ENCODE measurements at places on chromosomes 4 and X.

GRCh38 chr4:8294036-8294435 is 24.5 kb downstream of the HTRA3 start:
- DNase-seq = no peak

DNA sequence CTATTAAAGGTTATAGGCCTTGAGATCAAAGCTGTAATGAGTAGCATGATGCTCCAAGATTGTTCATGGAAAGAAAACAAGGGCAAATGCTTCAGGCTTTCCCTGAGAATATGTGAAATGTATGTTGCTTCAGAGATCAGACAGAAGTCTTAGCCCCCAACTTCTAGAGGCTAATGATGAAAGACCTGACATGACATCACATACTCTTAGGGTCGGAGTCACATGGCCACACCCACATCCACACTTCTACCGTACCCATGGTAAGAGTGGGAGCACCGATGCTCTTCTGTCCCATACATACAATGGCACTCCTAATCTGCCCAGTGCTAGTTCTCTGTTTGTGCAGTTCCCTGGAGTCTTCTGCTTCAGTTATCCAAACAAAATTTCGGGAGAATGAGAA is 111.9 kb upstream of the ACSL4 start:
- DNase-seq = no peak

DNA sequence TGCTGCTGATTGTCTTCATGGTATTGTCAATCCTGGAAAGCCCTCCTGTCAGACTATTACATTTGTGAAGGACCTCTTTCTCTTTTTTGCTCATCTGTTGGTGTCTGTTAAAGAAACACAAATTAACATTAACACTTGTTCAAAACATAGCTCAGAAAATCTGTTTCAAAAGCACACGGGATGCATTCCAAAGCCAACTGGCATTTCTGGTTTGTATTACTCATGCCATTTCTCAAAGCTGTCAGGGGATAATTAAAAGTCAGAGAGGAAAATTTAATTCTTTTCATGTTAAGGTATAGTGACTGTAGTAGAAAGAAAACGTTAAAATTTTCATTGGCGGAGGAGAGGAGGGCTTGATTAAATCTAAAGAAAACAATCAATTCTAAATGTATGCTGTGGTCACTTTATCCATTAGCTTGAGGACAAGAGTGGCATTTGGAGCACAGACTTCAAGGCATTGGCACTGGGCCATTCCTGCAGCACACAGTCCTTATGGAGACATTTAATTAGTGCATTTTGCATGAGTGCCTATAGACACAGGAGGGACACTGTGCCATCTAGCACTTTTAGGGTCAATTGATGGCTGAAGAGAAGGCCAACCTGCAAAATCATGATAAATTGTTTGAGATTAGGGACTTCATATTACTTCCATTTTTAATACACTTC is 21.2 kb upstream of the GLRA2 start:
- DNase-seq = no peak

DNA sequence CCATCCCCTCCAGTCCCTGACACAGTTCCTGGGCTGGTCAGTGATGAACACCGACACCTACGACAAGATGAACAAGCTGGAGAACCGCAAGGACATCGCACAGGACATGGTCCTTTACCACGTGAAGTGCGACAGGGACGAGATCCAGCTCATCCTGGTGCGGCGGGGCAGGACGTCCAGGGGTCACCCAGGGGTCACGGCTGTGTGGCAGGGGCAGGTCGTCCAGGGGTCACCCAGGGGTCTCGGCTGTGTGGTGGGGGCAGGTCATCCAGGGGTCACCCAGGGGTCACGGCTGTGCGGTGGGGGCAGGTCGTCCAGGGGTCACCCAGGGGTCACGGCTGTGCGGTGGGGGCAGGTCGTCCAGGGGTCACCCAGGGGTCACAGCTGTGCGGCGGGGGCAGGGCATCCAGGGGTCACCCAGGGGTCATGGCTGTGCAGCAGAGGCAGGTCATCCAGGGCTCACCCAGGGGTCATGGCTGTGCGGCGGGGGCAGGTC is 16.7 kb downstream of the ATP5ME start:
- DNase-seq = no peak

GRCh38 chrX:39073131-39073530 is 271.9 kb downstream of the MID1IP1 start:
- no peak for DNase-seq

DNA sequence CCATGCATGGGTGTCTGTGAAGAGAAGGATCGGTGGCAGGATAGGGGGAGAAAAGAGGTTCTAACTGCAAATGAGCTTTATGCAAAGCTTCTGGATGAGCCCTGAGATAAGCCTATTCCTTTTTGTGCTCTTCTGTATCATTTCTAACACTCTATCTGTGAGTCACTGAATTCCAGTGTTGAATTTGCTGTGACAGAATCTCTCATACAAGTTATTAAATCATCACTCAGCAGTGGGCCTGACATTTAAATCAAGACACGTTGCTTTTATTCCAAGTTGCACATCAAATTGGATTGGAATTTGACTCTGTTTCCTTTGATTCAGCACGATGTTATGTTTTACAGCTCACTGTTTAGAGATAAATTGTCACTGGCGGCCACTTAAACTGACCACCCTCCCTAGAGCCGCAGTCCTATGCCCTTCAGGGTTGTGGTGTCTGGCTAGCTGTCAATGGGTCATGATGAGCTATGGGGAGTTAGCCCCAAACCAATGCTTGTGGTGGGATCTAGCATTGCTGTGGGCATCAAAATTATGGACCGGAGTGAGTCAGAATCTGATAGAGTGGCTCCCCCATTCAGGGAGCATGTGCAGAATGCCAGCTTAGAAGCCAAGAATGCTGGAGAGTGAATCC is 42.7 kb downstream of the LHFPL1 start:
- no peak for DNase-seq

- no peak for DNase-seq
These were observed 220.1 kb downstream of the RAB28 start for GRCh38 chr4:13263967-13264525.

DNA sequence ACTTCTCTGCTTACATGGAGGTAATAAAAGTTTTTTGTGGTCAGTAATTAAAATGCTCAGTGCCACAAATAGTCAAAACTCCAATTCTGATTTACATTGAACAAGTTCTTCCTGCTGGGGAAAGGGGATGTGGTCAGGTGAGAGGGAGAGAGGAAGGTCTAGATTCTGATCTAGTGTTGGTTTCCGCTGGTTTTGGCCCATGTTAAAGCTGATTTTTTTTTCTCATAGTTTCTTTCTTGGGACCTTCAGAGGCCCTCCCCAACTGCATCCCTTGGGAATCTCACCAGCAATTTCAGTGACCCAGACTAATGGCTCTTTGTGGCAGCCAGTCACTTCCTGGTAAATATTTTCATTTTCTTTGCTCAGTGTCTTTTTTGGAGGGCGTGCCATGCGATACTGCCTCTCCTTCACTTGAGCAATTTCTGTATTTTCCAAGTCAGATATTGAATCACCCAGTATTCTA is 332.7 kb downstream of the RAPGEF2 start:
- no peak for DNase-seq

DNA sequence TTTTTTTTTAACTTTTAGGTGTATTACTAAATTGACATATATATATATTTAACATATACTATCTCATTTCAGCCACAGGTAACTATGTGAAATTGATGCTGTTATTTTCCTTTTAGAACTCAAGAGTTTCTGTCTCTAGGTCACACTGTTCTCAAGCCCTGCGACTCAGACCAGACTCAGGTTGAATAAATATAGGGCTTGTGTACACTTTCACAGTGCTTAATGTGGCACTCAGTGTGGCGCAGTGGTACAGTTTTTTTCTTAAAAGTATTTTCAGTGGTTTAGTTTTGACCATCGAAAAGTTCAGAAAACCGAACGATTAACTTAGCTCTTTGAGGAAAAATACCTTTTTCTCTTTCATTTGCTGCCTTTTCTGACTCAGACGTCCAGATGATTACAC is 24.7 kb downstream of the PACRGL start:
- no peak for DNase-seq

DNA sequence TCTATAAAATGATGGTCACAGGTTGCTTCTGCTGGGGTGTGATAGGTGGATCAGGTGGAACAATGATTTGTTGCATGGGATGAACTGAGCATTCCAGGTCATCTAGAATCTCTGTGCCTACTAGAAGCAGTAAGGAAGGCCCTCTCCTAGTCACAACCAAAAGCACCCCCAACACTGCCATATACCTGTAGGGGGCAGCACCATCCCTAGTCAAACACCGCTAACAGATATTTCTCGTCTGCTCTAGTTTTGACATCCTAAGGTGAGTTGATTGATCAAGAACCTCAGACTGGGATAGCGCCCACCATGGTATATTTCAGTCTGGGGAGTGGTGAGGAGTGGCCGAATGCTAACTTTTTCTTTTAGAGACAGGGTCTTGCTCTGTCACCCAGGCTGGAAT is 160.2 kb downstream of the NHS start:
- DNase-seq = peak; percentile 56

GRCh38 chrX:71210816-71211215 is 12.2 kb upstream of the GJB1 start:
- no peak for DNase-seq

DNA sequence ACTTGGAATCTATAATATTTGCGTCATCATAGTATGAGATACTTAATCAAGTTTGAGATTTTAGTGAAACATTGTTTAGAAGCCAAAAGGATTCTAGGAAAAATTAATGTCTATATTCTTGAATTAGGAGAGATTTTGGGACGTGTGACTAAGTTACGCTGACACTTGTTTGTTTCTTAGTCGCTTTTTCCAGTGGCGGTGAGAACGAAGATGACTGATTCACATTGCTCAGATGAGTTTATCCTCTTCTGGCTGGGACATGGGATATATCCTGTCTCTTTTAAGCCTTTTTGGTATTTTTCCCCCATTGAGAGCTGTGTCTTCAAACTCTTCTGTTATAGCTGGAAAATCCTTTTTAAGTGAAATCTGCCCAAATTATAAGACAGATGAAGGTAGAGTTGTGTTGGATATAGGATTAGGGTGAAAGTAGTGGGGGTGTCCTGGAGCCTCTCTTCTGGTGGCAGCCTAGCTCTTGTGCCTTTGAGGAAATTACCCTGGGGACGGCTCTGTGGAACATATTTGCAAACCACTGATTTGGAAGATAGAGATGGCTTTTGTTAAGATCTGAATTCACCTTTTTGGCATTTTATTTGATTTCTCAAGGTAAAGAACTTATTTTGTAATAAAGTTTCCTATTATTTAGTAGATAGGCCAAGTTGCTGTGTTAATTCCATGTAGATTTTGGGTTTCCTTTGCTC is 49.7 kb downstream of the HTT start:
- no peak for DNase-seq
